Astrocyte of the spinal cord (primary cell): ENCODE measurements at places on chromosomes 13 and 19.

- no peak for DNase-seq
Observed at GRCh38 chr13:113770441-113770840, 11.4 kb downstream of the TMEM255B start.

DNA sequence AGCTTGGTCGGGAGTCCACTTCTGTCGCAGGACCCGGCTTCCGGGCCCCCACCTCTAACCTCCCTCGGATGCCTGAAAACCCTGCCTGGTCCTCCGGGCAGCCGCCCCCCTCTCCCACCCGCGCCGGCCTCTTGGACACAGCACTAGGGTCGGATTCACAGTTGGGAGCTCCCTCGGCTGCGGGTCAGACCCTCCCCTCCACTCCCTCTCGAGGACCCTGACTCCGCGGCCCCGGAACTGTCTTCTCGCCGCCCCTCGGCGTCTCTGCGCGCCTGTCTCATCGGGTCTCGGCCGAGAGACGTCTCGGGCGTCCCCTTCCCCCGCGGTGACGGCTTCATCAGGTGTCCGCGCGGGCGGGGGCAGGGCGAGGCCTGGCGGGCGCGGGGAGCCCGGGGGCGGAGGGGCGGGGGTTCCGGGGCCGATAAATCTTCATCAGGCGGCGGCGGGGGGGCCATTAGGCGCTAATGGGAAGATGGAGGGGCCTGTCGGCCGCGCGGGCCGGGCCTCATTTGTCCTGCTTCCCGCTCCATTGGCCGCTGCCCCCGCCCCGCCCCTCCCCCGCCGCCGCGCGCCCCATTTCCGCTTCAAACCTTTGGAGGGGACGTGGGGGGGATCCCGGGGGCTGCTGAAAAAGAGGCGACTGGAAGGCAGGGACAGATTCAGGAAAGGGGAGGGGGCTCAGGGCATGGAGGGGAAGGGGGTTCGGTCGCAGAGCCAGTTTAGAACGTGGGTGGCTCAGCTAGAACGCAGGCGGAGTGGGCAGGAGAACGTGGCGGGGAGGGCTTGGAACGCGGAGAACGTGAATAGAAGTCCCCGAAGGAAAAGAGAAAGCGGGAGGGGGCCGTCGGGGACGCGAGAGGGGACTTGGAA is 11.8 kb upstream of the ERFL start:
- no peak for DNase-seq

DNA sequence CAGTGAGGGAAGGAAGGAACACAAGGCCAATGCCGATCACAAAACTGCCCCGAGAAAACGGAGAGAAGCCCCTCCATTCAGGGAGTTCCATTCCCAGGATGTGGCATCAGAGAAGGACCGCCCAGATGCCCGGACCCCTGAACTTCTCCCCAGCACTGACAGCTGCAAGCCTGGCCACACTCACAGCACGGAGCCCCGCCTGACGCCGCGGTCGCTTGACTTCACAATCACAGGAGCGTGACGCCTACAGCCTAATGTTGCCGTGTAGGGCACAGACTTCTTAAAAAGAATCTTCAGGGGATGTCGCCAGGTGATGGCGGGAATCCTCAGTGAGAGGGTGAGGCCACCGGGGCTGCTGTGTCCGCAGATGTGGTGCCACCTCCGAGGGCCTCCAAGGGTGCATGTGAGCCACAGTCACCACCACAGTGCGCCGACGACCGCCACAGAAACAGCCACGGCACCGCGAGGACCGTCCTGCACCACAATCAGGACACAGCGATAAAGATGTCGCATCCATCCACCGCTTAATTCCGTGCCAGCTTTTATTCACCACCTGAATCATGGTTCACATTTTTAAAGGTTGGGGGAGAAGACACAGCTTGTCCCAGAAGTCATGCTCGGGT is 77.2 kb downstream of the SPACA7 start:
- DNase-seq: no peak

DNA sequence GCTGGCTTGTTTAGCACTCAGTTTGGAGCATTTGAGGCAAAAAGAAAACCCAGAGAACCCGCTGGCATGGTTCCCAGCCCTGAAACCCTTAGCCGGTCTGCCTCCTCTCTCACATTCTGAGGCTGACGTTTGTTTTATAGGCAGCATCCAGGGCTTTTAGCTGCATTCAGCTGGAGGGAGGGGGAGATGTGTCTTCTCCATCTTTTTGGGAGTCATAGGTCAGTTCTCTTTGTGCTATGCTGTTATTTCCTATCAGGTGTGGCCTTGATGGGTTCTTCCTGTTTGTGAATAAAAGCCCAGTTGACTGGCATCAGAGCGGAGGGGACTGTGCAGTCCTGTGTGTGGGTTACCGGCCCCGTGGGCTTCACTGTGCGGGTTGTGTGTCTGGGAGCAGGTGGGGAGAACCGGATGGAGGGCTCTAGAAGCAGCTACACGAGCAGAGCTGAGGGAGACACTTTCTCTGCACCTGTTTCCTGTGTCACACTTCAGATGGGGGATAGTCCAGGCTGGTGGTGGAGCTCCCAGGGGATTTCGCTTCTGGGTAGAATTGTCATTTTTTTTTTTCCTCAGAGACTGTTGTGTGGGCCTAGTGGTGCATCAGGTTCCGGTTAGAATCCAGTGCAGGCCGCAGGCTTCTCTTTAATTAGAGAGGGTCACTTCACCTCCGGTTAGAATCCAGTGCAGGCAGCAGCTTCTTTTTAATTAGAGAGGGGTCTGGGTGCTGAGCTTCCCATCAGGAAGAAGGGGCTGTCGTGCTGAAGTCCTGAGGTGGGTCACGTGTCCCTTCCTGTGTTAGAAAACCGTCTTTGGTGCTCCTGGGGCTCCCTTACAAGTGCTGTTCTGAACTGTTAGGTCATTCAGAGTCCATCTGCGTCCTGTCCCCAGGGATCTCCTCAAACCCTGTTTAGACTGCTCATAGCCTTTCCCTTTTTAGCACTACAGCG is 69.6 kb downstream of the ARHGEF7 start:
- no peak for DNase-seq

- no peak for DNase-seq
Observed at GRCh38 chr19:47458672-47459071, 13.0 kb downstream of the SLC8A2 start.

DNA sequence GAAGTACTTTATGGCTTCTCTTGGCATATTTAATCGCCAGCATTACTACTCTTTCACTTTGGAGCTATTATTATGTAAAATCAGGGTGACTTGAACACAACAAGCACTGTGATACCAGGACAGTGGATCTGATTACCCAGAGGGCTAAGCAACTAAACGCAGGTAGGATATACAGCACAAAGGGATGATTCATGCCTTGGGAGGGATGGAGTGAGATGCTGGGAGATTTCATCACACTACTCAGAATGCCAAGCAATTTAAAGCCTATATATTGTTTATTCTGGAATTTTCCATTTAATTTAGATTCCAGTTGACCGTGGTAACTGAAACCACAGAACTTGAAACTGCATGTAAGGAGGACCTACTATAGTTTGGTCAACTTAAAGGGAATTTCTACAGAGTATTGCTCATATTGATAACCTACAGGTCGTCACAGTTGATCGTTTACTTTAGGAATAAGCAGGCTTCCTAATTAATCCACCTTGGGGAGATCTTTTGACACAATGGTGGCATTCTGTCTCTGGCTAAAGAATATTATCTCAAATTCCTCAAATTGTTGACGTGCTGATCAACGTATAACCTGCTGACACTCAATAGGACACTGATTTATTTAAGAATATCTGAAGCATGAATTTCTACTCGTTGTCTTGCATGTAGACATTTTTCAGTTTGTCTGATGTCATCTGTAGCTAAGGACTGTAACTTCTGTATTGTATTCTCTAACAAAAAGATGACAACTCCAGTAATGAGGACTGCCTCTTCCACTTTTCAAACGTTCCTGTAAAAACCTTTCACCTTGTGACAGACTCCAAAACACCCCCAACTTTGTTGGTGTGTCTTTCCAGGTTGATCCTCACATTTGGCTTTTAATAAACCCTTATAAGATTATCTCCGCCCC is 254.2 kb downstream of the GPC5 start:
- DNase-seq: no peak

DNA sequence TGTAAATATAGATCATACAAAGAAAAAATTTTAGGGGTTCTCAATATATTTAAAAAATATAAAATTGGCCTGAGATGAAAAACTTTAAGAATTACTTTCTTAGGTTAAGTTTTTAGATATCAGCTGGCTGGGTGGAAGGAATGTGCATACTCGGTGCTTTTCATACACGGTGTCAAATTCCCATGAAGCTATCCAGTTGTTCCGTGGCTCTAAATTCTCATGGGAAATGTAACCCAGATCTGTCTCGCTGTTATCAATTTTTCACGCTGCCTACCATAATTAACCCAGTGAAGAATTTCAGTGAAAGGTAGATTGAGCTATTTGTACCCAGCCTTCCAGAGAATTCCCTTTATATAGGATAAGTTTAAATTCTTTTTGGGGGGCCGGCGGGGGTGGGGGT is 11.6 kb upstream of the ZNF835 start:
- DNase-seq: no peak

DNA sequence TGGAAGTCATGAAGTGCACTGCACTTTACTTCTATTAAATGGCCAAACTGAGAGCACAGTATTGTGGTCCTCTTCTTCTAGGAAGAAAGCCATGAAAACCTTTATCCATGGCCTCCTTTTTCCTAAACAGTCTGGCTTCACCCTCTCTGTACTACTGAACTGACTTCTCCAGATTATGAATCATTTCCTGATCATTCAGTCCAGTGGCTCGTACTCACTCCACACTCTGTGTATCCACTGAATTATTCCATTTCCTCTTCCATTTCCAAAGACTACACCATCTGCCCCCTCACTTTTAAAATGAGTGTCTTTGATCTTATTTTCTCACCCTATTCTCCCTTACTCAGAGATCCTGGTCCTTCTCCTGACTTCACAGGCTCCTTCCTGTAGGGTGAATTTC is 29.7 kb upstream of the FREM2 start:
- peak; percentile 43 for DNase-seq

- no peak for DNase-seq
Observed at GRCh38 chr19:5222178-5222577, 118.4 kb downstream of the PTPRS start.

GRCh38 chr19:29428071-29428470 is 97.7 kb upstream of the VSTM2B start:
- DNase-seq: no peak

GRCh38 chr13:34719060-34719875 is 222.8 kb upstream of the NBEA start:
- DNase-seq: no peak

- no peak for DNase-seq
Observed at GRCh38 chr13:24875566-24875965, 111.6 kb downstream of the RNF17 start.
